Peyer's patch (tissue), 4 donors: ENCODE measurements at places on chromosomes 11 and 22.
A peak's percentile ranks its signal among the peaks of the same experiment; 100 is the strongest.

- DNase-seq: peak; percentile 93
Measured at GRCh38 chr22:46587492-46588278, 32.5 kb upstream of the GRAMD4 start.

DNA sequence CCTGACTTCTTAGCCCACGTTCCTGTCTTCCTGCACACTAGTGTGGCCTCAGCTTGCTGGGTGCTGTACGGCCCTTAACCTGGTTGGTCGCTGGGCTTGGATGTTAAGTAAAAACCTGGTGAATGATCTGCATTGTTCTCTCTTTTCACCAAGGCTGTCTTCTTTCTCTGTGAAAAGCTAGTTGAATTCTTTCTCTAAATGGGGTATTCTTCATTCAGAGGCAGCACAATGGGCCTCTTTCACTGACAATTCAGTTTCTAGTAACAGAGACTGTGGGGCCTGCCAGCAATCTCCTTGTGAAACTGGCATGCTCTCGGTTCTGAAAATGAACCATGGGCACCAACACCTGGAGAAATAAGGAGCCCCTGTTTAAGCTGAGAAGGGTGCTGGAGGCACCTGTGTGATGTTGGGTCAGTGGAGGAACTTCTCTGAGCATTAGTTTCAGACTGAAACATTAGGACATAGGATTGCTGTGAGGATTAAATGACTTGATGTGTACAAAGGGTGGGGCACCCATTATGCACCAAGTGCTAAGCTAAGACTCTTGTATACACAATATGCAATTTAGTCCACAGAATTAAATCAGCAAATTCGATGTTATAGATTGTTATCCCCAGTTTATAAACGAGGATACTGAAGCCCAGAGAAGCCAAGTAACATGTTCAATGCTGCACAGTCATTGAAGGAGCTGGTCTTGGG, 33.1 kb upstream of the ELF5 start:
- no peak for DNase-seq

DNA sequence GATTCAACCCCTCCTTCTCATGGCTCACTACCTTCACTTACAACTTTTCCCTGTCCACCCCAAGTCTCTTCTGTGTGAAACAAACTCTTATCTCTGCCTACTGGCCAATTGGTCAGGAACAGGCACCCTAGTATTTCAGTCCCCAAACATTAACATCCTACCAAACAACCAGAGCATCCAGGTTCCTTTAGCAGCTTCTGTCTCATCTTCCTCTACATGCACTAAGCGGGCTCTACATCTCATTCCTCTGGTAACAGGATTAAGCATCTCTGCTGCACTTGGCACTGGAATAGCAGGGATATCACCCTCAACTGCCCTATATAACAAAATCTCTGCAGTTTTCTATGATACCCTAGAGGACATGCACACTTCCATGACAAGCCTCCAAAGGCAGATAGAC, 116.2 kb downstream of the JRKL start:
- DNase-seq: no peak

DNA sequence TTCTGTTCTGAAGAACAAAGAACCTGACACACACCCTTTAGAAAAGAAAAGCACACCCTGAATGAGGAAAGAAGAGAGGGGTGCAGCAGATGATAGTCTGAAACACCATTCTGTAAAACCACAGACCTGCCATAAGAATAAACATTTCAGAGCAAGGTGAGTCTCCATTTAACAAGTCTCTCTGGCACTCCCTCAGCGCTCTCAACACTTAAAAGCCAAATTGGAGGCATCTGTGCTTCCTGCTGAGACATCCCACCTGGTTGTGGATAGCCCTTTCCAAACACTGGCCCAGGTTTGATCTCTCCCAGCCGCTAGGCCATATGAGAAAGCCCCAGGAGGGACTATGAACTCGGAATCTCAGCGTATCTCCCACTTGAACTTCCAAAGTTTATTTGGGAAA, 36.3 kb downstream of the ETS1 start:
- DNase-seq: no peak

GRCh38 chr11:126426106-126426505, 70.6 kb downstream of the ST3GAL4 start:
- no peak for DNase-seq

DNA sequence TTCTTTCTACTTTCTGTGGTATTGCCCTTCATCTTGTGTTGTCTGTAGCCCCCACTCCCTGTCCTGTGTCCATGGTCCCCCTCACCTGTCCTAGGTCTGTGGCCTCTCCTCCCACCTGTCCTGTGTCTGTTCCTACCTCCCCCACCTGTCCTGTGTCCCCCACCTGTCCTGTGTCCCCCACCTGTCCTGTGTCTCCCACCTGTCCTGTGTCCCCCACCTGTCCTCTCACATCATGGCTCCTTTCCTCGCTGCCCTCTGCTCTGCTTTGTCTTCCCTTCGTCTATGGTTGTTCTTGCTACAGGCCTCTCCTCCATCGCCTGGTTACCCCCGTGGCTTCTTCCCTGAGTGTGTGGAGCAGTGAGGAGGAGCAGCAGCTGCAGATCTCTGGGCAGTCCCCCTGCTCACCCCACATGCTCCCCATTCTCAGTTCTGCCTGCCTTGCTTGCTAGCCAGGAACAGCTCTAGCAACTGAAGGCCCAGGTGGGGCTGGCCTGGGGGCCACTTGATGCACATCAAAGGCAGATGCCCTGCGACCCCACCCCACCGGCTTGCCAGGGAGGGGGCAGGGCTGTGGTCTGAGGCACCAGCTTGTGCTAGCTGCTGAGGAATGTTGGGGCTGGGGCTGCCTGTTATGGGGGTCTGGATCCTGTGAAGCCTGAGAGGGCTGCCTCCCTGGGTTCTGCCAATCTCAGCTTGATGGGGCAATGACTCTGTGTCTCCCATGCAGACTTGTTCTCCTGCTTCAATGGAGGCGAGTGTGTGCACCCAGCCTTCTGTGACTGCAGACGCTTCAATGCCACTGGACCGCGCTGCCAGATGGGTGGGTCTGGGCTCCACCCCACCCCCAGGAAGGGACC, 5.6 kb downstream of the OTOG start:
- DNase-seq: peak; percentile 29
